D721Med (cell line): ENCODE measurements at places on chromosomes 1 and 21.

- no peak for DNase-seq
Measured at GRCh38 chr21:32457360-32457840, 44.9 kb downstream of the EVA1C start.

DNA sequence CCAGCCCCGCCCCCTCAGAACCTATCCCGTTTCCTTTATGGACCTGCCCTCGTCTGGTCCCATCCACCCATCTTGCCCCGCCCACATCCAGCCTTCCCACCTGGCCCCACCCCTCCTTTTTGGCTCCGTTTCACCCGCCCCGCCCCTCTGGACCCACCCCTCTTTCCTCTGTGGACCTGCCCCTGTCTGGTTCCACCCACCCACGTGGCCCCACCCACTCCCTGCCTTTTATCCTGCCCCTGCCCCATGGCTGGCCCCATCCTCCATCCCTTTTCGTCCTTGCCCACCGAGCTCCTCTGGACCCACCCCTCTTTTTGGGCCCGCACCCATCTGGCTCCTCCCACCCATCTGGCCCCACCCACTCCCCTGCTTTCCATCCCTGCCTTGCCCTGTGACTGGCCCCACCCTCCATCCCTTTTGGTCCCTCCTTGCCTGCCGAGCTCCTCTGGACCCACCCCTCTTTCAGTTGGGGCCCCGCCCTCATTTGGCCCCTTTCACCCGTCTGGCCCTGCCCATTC is 177.3 kb downstream of the CAMTA1 start:
- DNase-seq = no peak

- no peak for DNase-seq
Measured at GRCh38 chr1:84833194-84833593, 59.8 kb downstream of the LPAR3 start.

DNA sequence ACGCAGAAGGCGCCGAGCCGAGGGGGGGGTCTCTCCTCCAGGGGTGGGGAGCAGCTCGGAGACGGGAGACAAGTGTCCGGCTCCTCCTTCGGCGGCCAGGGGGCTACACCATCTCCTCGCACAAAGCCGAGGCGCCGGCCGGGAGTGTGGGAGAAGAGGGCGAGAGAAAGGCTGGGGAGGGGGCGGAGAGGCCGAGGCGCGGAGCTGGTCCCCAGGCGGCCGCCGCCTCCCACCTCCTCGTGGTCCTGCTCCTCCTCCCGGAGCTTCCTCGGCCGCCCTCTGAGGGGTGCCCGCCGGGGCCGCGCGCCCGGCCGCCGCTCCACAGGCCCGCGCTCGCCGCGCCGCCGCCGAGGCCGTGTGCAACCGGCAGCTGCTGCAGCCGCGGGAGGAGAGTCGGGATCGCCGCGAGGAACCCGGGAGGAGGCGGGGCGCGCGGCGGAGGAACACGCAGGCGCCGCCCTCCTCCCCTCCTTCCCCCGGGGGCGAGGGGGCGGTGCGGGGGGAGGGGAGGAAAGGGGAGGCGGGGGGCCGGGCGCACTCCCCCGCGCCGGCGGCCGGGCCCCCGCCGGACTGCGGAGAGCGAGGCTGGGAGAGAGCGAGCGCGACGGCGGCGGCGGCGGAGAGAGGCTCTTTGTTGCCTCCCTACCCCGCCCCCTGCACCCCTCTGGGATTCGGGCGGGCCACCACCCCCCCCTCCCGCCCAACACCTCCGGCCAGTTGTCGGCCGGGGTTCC is at the start of gene ENAH:
Gene ENAH (minus strand): TSS at position 395 of the 734 bp plus-strand sequence. CDS start 433 bp downstream, outside the sequence.
- peak; percentile 78 for DNase-seq

GRCh38 chr1:46487818-46488218 is 1.8 kb upstream of the DMBX1 start:
- DNase-seq = no peak

DNA sequence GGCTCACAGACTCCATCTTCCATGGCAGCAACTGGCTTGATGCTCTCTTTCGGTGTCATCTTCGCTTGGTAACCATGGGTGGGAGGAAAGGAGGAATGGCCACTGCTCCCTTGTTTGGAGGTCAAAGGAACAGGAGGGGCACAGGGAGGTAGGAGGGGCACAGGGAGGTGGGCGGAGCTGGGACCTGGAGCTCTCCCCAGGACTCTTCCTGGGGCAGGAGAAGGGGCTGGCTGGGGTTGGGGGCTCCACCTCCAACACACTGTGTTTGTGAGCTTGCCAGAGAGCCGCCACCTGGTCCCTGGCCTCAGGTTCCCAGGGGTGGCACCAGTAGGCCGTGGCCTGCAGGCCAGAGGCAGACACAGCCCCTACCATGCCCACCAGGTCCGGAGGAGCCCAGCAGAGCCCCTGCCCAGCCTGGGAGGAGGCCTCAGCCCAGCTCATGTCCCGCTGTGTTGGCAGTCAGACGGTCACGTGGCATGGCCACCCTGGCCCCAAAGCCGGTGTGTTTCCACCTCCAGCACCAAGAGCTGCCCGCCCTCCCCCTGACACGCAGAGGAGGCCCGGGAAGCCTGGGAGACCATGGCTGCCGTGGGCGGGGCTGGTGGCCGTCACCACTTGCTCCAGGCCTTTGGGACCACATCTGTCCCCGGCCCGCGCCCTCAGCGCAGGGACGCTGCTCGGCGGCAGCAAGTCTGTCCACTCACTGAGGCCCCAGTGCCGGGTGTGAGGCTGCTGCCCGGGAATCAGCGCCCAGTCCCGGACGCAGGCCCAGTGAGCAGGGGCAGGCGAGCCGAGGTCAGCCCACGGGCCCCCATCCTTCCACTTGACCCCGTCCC is 73.9 kb downstream of the MORN1 start:
- no peak for DNase-seq

GRCh38 chr1:30334767-30335166 is 388.6 kb downstream of the MATN1 start:
- no peak for DNase-seq

DNA sequence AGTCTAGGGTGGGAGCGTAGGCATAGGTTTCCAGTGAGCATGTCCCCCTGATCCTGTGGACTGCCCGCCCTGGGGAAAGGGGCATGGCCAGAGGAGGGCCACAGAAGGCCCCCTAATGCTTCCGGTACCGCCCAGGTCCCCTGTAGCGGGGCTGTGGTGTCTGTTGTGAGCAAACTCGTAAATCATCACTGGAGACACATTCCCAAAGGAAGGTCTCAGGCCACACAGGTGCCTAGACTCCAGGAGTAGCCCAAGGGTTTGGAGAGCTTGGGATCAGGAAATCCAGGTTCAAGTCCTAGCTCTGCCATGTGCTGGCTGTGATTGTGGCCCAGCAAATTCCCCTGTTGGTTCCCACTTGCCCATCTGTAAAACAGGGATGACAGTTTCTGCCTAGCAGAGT is 20.2 kb downstream of the NKAIN1 start:
- DNase-seq = no peak

- peak; percentile 63 for DNase-seq
Measured at GRCh38 chr1:54950369-54951163, 29.9 kb upstream of the TMEM61 start.

- no peak for DNase-seq
Measured at GRCh38 chr1:96559181-96559580, 162.4 kb upstream of the PTBP2 start.

DNA sequence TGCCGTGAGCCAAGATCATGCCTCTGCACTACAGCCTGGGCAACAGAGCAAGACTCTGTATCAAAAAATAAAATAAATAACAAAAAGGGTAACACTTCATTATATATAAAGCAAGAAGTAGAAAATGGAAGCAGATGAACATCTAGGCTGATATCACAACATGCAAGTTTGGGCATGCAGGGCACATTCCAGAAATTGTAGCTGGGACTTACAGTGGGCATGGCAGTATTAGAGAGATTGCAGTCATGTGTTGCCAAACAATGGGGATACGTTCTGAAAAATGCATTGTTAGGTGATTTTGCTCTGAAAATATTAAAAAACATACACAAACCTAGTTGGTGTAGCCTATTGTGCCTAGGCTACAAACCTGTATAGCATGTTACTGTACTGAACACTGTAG is 441.0 kb upstream of the PRMT6 start:
- DNase-seq = no peak

GRCh38 chr1:229507951-229508822 is at the start of gene NUP133:
NUP133 (minus strand) TSS chr1:229508341; CDS start chr1:229508249, 92 bp downstream.
- peak; percentile 84 for DNase-seq

- DNase-seq = no peak
Measured at GRCh38 chr1:160538985-160539651, 16.1 kb upstream of the SLAMF6 start.

DNA sequence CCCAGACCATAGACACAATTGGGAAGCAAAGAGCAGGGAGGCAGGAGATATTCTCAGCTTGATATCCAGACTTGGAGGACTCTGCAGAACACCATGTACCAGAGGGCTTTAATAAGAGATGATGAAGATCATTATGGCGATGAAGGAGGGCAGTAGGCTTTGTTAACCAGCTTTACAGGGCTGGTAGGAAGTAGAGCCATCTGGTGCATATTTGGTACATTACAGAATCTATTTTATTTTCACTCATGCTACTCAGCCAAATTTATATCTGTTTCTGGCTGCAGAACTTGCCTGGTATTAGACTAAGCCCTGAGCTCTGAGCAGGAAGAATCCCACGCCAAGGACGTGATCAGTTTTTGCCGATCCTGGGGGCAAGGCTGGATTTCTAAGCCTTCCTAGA is 61.8 kb upstream of the SYT6 start:
- DNase-seq = no peak

GRCh38 chr1:41908288-41908895 is 10.3 kb downstream of the HIVEP3 start:
- DNase-seq = no peak

- DNase-seq = no peak
Measured at GRCh38 chr1:72037745-72038343, 244.5 kb downstream of the NEGR1 start.

DNA sequence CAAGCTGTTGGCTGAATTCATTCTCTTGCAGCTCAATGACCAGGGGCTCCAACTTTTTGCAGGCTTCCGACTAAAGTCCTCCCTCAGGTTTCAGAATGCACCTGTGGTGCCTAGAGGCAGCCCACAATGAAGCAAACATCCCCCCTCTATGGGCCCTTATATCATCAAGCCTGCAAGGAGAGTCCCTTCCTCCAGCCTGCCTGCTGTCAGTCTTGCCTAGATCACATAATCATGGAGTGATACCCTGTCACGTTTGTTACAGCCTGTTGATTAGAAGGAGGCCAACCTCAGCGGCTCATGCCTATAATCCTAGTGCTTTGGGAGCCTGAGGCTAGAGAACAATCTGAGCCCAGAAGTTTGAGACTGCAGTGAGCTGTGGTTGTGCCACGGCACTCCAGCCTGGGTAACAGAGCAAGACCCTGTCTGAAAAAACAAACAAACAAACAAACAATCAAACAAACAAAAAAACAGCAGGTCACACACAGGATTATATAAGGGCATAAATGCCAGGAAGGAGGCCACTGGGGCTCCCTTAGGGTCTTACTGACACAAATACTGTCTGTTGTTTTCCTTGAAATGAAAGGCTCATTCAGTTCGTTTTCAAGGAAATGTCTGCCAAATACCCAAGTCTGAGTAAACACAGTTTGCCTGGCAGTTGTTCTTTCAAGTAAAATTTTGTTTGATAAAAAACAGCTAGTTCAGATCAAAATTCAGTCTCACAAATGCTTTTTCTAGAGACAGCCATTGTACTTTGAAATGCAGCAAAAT is 4.7 kb upstream of the SPRR3 start:
- DNase-seq = no peak

GRCh38 chr1:8426996-8427395 is 109.1 kb downstream of the SLC45A1 start:
- DNase-seq = no peak

DNA sequence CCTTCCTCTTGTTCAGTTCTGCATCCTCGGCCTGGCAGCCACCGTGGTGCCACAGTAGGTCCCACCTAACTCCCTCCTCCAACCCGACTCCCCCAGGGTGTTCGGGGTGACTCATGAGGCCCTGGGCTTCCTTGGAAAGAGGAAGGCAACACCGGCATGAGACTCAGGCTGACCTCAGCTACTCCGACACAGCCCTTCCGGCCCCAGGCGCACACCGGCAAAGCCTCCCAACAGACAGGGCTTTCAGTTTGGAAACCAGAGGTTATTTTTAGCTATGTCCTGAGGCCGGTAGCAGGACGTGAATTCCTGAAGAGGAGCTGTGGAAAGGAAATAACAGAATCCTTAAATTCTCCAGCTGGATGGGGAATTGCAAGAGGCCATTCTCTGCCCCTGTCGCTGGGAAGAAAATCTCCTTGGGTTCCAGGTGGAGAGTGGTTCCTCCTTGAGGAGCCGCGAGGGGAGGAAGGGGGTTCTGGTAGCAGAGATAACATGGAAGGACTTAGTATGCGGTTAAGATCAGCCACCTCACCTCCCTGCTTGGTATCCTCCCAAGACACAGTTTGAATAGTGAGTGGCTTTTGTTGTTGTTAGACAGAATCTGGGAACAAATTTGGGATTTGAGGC is 24.4 kb downstream of the PLXNA2 start:
- no peak for DNase-seq

DNA sequence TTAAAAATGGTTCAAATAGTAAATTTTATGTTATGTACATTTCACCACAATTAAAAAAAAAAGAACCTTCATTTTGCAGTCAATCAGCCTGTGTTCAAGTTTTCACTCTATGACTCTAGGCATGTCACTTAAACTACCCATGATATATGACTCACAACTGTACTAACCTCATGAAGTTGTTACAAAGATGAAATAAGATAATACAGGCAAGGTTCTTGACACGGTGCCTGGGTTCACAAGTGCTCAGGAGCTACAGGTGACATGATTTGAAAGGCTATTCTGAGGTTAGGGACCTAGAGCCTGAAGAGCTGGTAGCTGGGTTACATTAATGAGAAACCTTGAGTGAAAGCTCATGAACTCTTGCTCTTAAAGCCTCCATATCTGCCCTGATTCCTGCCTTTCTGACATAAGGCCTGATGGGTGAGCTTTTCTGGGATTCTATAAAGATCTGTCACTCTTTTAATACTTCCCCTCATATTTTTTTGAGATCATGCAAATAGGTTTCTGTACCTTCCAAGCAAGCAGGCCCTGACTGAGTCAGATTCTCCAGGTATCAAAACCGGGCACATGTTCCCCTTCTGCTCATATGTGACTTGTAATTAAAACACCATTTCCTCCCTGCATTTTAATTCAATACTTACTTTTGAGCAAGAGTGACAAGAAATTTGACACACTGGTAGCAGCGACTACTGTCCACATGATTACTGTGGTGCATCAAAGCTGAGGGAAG is 34.0 kb downstream of the PCSK9 start:
- DNase-seq = no peak

GRCh38 chr21:25189497-25189896 is 417.8 kb downstream of the MRPL39 start:
- no peak for DNase-seq

- no peak for DNase-seq
Measured at GRCh38 chr21:29680273-29680672, 259.5 kb downstream of the GRIK1 start.

GRCh38 chr1:43924516-43924915 is 9.1 kb upstream of the ARTN start:
- no peak for DNase-seq
